ENCODE measurements at places on chromosomes 12 and 14. TPM values are rescaled to one million over a fixed set of nuclear protein-coding genes. Genes with fewer than 3 reads are reported as not detected.

LRP6 gene
- 15.0 TPM for total RNA-seq

CRIP2 gene
- 222 TPM for total RNA-seq

MFAP5 gene
- 0.07 TPM for total RNA-seq

E2F7 gene
- 6.8 TPM for total RNA-seq

LMNTD1 gene
- not detected for total RNA-seq

P2RX7 gene
- not detected for total RNA-seq
